ENCODE measurements at places on chromosomes 3 and 15.

DNA sequence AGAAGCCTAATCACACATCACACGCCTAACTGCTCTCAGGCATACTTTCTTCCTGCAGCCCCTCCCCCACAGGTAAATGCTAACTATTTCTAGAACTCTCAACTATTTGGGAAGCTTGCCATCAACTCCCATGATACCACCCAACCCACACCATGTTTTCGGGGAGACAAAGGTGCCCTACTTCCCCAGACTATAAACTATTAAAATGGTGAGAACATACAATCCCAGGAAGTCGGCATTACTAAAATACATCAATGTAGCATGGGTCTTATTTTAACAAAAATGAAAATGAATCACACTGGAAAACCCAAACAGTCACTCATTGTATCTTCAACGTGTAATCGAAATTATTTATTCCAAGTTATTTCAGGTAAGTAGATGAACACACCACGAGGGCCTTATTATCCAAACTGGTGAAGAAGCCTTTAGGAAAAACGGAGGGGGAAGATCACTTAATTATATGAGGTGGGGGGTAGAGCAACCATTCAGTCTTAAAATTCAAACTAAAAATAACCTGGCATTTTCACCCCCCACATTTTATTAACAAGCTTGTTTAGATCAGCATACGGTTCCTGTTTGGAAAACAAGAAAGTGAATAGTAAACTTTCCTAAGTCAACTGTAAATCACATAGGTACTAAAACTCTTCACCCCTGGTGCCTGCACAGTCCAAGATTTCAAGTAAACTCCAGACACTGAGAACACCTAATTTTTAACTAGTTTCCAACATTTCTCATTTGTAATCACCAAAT lies 1.9 kb downstream of the TBL1XR1 start:
- DNase-seq, result no peak

DNA sequence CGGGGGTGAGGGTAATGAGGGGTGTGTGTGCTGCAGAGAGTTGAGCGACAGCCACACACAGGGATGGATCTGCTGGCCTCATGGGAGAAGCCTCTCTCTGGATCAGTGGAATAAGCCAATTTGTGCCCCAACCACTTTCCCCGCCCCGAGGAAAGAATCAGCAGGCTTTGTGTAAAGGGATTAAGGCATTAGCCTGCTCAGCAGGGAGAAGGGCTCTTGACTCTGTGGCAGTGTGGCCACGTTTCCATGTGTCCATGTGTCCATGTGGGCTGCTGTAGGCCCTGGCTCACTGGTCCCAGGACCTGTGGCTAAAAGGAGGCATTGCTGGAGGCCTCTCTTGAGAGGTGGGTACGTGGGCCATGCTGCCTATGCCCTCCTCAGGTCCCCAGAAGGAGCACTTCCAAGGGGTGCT lies 104.7 kb downstream of the HMG20A start:
- DNase-seq, result no peak

DNA sequence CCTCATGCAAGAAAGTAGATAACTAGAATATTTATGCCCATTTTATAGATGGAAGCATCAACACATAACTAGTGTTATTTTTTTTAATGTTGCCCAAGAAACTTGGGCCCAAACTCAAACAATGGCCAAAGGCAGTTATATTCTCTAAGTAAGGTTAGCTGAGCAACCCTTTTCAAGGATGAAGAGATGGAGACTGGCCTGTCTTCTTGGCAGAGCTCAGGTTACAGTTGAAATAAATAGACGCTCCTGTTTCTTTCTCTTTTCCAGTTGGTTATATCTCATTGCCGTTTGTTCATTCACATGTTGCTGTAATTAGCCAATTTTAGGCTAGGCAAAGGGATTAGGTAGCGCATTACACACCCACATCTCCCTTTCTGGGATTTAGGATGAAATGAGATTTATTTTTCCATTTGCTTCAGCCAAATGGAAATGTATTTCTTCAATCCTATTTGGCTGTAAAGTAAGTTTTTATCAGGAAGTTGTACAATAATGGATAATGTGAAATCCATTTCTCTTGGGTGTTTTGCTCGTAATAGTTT lies 93.2 kb downstream of the CMSS1 start:
- DNase-seq, result no peak

GRCh38 chr3:144332868-144333267 lies 361.2 kb downstream of the DIPK2A start:
- DNase-seq, result no peak

DNA sequence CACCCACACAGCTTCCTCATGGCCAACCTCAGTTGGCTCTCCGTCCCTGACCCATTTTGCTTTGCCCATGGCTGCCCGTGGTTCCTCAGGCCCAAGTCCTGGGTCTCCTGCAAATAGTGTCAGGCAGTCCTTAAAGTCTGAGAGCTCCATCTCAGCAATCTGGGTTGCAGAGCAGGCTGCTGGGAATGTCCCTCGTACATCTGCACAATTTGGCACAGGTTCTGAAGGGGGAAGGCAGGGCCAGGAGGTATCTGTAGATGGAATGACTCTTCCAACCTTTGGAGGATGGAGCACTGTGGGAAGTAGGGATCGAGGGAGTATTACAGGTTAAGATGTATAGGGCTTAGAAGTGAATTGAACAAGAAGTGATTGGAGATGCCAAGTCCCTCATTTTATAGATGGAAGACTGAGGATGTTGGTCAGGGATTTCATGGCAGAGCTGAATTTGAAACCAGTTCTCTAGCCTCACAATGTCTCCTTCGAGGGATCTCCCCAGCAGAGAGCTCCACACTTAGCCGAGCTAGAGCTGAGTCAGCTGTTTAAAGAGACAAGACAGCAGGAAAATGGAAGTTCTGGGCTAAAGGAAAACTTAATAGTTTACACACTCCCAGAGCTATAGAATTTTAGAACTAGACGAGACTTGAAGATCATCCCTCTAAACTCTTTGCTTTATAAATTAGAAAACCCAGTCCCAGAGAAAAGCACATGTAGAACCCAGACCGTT lies 9.2 kb downstream of the CKMT1A start:
- DNase-seq, result no peak

- DNase-seq, result no peak
Measured at GRCh38 chr15:80442728-80443403, 38.7 kb downstream of the ARNT2 start.

- DNase-seq, result no peak
Measured at GRCh38 chr3:34298653-34299052, 500.2 kb downstream of the PDCD6IP start.

- DNase-seq, result no peak
Measured at GRCh38 chr3:86923071-86923491, 67.9 kb downstream of the VGLL3 start.

DNA sequence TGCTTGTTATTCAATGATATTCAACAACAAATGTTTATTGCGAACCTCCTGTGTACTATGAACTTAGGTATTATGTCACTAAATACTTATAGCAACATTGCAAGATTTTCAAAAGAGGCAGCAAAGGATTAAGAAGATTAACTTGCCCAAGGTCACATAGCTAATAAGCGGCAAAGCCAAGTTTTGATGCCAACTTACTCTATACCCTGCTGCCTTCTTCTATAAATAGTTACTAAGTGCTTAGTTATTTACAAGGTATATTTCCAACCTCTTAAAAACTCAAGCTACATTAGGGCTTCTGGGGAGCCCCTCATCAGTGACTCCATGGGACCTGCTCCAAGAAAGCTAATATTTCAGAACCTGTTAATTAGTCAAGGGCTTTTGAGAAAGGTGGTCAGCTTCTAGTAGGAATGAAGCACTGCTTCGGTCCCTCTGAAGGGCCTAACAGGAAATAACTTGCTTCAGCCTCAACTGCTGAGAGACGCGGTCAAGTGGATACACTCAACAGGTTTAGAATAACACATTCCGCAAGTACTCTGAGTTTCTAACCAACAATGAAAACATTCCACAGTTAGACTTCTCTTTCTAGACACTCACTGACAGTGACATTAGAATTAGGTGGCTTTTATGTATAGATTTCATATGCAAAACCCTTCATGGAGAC lies 125.5 kb downstream of the DGKG start:
- DNase-seq, result no peak
